Aorta (tissue), 5 donors: ENCODE measurements at places on chromosomes 16 and 17.

DNA sequence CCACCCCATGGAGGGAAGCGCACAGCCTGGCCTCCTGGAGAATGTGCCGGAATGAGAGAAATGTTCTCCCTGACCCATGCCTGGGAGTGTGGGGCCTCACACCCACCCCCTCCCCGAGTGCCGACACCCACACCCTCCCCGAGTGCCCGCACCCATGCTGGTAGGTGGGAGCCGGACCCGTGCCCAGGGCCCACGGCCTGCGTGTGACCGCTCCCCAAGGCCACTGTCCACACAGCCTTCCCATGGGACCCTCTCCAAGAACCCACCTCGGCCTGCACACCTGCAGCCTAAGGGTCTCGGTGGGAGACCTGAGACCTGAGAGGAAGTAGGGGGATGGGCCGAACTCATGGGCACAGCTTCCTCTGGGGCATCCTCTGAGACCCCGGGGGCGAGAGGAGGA lies 3.3 kb upstream of the PVALEF start:
- no peak for DNase-seq

DNA sequence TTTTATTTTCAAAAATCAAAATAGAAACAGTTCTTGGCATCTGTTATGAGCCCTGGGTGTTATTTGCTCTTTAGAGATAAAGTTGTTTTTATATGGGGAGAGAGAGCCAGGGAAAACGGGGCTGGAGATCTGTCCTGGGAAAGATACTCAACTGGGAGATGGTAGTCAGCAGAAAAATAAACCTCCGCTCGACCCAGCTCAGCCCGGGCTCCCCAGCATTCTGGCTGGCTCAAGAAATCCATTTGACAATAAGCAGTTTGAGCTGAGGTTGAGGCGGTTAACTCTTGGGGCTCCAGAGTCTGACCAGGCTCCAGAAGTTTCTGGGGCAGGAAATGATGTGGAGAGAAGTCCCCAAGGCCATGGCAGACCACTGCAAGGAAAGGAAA lies 151.9 kb downstream of the IRX5 start:
- no peak for DNase-seq

- no peak for DNase-seq
Measured at GRCh38 chr17:45784741-45785479, 790 bp downstream of the CRHR1 start.

DNA sequence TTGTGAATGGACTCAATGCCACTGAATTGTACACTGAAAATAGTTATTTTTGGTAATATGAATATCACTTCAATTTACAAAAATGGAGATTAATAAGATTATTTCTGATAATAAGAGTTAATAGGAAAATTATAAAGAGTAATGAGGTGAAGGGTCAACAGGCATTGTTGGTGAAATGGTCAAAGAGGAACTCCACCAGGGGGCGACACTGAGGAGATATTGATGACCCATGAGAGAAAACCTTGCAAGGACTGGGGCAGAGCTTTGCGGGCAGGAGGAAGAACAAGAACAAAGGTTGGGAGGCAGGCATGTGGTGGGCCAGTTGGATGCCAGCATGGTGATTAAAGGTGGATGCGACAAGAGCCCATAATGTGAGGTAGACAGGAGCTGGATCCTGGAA lies 74.0 kb upstream of the XYLT1 start:
- DNase-seq, result no peak

GRCh38 chr16:31080035-31080629 lies 5.9 kb downstream of the ZNF646 start:
- no peak for DNase-seq

DNA sequence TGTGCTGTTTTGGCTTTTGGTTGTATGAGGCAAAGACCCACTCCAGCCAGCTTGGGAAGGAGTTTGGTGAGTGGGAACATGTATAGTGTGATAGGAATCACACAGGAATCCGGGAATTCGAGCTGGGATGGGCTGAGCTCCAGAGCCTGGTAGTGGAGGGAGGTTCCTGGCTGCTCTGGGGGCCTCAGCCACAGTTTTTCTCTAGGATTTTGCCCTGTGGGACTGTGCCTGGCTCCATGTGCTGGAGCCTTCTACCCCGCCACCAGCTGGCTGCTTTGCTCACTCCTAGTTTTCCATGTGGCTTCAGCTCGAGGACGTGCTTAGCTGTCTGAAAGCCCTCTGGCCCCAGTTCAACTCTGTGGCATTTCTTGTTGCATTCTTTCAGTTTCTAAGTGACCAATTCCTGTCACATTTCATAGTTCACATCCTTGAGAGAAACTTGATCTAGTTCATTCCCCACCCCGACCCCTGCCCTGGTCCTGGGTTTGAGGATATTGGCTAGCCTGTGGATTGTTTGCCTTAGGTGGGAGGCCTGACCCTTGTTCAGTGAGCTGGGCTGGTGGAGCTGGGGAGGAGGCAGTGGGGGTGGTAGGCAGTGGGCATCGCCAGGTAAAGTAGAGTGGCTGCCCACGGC lies 5.0 kb downstream of the SEC14L1 start:
- DNase-seq, result peak; percentile 88

- DNase-seq, result peak; percentile 50
Measured at GRCh38 chr17:27609611-27610303, 21.2 kb upstream of the LGALS9 start.

- DNase-seq, result no peak
Measured at GRCh38 chr17:79080349-79080748, 5.7 kb downstream of the ENGASE start.

GRCh38 chr17:60151355-60151754 lies 1.6 kb downstream of the CA4 start:
- no peak for DNase-seq

GRCh38 chr17:72719578-72720493 lies 372.7 kb downstream of the SLC39A11 start:
- DNase-seq, result no peak

GRCh38 chr17:31917065-31917529 lies 15.6 kb upstream of the UTP6 start:
- no peak for DNase-seq

DNA sequence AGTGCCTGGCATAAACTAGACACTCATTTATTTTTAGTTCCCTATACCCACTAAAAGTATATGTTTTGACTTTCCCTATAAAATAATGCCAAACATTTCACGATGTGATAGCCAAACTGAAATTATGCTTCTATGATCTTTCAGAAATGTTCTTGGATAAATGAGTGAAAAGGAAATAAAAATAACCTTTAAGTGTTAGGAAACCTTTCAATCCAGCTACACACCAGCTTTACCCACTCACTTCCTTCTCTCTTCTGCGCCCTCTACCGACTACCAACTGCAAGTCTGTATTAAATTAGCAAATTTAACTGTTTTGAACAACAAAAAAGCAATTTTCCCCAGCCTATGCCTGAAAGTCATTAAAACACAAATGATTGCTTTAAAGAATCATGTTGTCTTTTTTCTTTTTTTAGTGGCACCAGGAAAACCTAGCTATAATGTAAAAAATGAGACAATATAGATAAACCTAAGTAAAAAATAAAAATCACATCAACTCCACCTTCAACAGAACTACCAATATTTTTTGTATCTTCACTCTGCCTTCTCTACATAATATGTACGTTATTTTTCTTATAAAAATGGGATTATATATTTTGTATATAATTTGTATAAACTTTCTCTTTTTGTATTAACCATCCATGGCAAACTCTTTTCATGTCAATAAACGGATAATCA lies 13.2 kb upstream of the TMEM100 start:
- DNase-seq, result no peak

DNA sequence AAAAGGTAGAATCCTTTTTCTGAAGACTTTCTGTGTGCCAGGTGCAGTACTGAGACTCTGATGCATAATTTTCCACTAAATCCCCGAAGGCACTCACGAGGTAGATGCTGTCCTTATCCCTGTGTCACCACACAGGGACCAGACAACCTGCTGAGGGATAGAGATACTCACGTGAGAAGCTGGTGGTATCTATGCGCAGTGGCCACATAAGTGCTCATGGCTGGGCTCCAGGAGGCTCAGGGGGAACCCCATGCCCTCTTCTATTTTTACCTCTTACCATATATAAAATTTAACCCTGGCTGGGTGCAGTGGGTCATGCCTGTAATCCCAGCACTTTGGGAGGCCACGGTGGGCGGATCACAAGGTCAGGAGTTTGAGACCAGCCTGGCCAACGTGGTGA lies 38.3 kb downstream of the NT5M start:
- peak; percentile 7 for DNase-seq

- DNase-seq, result peak; percentile 57
Measured at GRCh38 chr17:44556166-44556831, 985 bp upstream of the FZD2 start.

DNA sequence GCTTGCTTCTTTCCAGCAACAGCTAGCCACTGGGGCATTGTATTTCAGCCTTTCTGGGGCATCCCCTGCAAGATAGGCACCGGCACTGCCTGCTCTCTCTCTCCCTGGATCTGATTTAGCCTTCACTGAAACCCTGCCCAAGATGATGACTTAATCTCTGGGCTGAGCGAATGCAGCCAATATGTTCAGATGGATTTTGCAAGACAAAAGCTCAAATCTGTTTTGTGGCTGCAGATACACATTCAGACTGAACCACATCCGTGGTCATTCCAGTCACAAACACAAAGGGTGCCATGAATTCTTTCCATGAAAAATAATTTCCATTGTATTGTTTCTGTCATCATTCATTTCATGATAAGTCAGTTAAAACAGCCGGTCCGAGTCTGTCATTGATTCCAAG lies 24.2 kb downstream of the SOST start:
- no peak for DNase-seq

DNA sequence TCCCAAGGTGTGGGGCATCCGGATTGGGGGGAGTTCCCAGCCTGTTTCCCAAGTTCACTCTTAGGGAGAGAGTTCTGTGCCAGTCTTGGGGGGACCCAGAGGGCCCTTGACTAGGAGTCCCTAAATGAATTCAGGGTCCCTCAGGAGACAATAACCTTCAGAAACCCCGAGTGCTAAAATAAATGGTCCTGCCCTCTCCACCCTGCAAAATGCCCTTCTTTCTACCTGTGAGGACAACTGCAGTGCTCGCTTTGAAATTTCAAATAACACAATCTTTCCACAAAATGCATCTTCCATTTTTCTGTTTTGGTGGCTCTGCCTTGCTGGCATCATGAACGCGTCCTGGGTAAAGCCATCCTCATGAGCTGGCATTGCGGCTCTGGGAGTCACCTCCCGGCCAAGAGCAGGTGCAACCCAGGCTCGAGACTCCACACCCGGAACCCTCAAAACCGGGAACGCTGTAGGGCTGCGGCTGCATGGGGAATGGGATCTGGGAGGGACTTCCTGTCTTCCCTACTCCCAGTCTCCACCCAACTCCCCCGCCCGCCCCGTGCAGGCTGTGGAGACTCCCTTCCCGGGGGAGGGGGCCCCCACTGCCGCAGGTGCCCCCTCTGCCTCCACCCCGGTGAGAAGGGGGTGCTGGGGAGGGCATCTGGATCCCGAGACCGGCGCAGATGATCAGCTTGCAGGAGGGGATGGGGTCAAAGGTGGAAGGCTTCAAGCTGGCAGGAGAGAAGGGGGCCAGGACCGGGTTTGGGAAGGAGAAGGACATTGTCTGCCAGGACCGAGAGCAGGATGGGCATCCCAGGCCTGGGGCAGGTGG lies at the start of gene ZNF205:
Gene ZNF205, plus strand, starts transcription at position 529 of the 823 bp plus-strand sequence. CDS start 845 bp downstream, outside the sequence.
- DNase-seq, result peak; percentile 82

GRCh38 chr16:8375232-8375587 lies 215.1 kb downstream of the TMEM114 start:
- DNase-seq, result no peak

- DNase-seq, result no peak
Measured at GRCh38 chr17:80981062-80981902, 10.4 kb upstream of the CHMP6 start.

DNA sequence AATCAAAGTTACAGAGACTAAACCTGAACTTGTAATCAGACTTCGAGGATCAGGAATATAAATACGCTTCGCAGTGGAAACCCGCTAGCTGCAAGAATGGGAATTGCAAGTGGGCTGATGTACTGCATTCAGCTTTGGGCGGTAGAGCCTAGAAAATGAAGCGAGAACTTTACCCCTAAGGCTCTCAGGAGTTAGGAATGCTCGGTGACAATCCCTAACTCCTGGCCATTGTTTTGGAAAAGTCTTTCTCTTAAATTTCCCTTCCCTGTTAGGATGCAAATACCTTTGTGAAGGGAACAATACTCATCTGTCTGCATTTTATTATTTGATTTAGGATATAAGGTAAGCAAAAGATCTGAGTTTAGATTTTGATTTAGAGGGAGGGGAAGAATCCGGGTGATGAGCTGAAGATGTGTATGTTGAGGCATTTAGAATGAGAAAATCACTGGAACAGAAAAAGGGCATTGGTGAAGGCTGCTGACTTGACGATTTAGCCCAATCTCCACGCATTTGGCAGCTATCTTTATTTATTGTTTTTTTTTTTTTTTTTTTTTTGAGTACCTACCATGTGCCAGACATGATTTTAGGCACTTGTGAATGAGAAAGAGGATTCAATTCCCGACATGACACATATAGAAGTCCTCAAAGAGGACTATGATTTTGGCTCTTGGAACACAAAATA lies 2.2 kb upstream of the TOX3 start:
- no peak for DNase-seq

GRCh38 chr17:74161503-74161875 lies 42.0 kb upstream of the RPL38 start:
- no peak for DNase-seq

- DNase-seq, result peak; percentile 72
Measured at GRCh38 chr17:4498461-4499397, at the start of gene SPNS2. Gene SPNS2 (plus strand): TSS chr17:4498881. CDS start chr17:4499048, 167 bp downstream.

- DNase-seq, result no peak
Measured at GRCh38 chr17:72119077-72119872, 1.5 kb upstream of the SOX9 start.

DNA sequence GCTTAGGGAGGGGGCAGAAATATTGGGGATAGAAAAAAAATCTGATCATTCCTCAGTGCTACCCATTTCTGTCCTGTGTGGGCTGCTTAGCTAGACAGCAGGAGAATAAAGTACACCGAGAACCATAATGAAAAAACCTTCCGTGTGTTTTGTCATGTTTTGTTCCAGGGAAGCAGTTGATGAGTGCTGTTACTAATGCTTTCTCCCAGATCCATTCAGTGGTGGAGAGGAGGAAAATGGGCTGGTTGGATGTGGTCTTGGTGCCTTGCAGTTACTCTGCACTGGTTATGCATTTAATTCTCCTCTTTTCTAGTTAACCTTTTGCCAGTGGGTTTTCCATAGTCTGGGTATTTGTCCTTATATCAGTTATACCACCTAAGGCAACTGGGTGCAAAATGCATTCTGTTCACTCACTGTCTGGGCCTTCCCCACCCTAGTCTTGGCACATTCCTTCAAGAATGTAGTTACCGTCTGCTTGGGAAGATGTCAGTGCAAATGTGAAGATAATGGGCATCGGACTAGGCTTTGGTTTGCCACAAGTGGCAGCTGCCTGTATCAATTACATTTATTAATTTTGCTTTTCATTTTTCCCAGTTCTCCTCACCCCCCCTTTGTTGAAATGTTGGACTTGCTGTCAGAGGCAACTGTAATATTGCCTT lies 9.3 kb upstream of the TBKBP1 start:
- no peak for DNase-seq
